ENCODE measurements at places on chromosomes 2 and 18.

GRCh38 chr2:227335713-227336112 lies 10.7 kb downstream of the MFF start:
- DNase-seq: no peak

DNA sequence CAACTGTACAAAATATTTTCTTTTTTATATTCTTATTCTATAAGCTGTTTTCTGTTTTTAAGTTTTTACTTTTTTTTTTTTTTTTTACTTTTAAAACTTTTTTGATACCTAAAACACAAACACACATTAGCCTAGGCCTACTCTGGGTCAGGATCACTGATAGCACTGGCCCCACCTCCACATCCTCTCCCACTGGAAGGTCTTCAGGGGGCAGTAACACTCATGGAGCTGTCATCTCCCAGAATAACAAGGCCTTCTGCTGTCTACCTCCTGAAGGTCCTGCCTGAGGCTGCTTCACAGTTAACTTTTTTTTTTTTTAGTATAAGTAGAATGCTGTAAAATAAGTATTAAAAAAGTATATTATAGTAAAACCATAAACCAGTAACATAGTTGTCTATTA lies 415.1 kb downstream of the PTPRM start:
- no peak for DNase-seq

DNA sequence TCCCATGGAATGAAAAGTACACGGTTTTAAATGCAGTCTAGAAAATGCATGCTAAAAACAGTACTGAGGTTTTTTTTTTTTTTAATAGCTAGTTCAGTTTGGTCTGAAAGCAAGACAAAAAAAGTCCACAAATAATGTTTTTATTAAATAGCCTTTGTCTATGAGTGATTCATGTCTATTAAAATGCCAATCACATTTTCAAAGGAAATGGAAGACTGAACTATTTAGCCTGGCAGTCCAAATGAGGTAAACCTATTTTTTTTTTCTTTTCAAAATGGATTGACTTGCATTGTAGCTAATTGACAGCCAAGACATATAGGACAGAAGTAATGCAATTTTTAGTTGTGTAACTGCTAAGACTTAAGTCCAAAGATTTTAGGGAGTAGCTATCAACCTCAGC lies 90.3 kb downstream of the LRP1B start:
- no peak for DNase-seq

DNA sequence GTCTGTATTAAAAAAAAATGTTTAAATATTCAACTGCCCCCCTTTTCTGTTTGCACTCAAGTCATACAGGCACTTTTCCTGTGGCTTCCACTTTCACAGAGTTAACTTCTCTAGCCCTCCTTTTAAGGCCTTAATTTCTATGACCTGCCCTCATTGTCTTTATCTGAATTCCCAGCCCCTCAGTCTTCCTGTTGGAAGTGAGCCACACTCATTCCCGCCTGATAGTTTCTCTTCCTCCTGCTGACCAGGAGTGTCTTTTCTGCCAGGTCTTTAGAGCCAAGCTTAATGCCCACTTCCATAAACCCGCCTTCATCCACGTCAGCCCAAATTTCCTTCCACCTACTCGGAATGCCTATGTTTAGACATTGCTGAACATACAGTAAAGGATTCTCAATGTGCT lies 10.5 kb downstream of the COPS8 start:
- no peak for DNase-seq

DNA sequence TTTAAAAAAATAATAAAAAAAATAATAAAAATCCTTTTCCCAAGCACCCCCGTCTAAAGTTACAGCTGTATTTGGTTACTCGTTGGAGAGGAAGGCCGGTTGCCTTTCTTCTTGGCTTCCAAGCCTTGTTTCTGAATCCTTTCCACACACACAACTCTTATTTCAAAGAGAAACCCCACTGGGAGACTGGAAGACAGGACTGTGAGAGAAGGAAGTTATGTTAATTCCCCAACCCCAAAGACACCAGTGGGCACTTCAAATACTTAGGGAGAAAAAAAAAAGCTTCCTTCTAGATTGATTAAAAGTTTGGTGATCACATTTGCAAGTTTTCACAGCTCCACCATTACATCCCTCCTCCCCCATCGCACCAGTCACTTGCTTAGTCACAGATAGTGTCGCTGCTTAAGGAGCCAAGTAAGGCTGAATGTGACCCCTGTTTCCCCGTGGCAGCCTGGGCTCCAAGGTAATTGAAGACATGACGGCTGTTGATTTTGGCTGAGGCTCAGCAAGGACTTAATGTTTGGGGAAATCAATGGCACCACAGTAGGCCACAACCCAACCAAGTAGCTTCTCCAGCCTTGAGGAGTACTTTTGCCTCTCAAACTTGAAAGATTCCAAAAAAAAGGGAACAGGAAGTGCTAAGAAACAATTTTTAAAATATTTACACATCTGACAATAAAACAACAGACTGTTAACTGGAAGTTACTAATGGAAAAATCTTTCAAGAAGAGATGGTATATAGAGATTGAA lies 40.8 kb upstream of the FRZB start:
- no peak for DNase-seq
